ENCODE measurements at places on chromosomes 4 and X.
A peak's percentile ranks its signal among the peaks of the same experiment; 100 is the strongest.

- no peak for DNase-seq
Measured at GRCh38 chrX:30308263-30309138, 689 bp downstream of the NR0B1 start.

GRCh38 chr4:29578329-29578728, 1141.8 kb upstream of the PCDH7 start:
- DNase-seq: no peak

DNA sequence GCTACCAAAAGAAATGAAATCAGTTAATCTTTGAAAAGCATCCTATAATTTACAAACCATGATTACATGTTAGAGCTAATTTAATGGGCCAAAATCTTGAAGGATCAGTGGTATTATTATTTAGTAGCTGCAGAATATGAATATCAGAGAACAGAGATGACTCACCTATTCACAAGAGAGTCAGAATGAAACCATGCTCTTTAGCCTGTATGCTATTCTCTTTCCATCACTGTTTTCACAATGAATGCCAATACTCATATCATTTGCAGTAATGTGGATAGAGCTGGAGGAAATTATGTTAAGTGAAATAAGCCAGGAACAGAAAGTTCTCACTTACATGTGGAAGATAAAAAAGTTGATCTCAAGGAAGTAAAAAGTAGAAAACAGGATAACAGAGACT, 414.1 kb downstream of the CENPC start:
- DNase-seq: no peak

DNA sequence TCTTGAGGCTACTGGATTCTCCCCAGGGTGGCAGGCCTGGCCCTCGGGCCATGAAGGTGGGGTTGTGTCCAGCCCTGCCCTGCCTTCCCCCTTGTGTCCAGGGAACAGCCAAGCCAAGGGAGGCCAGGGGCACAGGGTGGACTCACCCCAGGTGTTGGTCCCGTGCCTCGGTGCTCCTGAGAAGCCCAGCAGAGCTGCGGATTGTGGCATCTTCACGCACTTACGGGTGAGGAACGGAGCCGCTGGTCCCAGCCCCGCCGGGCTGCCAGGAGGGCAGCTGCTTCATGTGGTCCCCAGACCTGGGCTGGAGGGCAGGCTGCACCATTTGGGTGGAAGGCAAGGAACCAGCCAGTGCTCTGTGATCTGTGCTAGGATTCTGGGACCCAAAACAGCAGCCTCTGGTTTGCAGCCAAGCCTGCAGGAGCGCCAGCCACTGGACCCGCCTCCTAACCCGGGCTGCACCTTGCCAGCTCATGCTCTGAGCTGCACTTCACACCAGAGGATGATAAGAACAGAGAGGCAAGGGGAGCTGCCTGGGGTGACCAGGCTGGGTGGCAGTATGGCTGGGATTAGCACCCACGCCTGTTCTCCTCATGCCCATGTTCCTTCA, 36.1 kb upstream of the HMX1 start:
- no peak for DNase-seq

DNA sequence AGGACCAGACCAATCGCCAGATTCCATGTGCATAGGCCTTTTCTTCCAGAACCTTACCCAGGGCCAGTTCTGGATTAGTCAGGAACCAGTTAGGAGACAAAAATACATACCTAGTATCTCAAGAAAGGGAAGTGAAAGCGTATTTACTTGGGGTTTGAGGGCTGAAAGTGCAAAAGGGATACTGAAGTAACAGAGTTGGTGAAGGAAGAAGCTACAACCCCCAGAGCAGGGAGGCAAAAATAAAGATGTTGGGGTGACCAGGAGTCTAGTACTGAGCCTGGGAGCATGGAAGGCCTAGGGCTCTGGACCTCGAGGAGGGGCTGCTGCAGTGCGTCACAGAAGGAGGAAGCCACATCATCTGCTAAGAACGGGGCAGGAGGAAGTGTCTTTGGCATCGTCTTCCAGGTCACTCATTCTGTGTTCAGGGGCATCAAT, 38.3 kb downstream of the TKTL1 start:
- peak; percentile 35 for DNase-seq

GRCh38 chrX:72269671-72270251, 7.3 kb downstream of the RPS4X start:
- DNase-seq: no peak

DNA sequence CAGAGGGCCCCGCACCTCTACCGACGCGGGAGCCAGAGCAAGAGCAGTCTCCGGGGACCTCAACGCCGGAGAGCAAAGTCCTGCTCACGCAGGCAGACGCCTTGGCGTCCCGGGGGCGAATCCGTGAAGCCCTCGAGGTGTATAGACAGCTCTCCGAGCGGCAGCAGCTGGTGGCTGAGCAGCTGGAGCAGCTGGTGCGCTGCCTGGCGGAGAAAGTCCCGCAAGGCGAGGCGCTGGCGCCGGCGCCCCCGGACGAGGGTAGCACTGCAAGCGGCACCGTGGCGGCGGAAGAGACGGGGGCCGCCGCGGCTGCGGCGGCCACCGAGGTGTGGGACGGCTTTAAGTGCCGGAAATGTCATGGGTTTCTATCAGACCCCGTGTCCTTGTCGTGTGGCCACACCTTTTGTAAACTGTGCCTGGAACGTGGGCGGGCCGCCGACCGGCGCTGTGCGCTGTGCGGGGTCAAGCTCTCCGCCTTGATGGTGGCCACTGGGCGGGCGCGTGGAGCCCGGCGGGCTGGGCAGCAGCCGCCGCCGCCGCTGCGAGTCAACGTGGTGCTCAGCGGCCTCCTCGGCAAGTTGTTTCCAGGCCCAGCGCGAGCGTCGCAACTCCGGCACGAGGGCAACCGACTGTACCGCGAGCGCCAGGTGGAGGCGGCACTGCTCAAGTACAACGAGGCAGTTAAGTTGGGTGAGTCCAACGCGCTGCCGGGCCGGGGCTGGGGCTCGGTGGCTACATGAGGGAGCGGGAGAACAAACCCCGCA, 672 bp downstream of the LONRF3 start:
- no peak for DNase-seq

DNA sequence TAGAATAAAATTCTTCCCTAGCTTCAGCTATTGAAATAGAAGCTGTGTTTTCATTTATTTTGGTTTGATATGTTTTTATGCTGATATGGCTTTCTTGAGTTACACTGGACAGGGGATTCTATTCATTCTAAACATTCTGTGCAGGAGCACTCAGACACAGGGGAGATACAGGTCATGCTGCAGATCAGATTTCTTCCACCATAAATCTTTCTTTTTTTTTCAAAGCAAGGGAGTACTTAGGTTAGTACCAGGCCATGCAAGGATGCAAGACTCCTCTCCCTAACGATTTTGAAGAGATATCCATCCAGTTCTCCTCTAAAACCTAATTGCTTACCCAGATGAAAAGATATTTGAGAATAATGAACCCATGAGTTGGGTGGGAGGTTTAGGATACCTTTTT, 21.4 kb downstream of the ETDC start:
- DNase-seq: no peak
